Occipital lobe (tissue), 3 donors: ENCODE measurements at places on chromosomes 1 and 21. TPM values are rescaled to one million over a fixed set of nuclear protein-coding genes. Genes with fewer than 3 reads are reported as not detected.

NDUFS2 gene
- total RNA-seq, result 85.2 TPM

CFHR3 gene
- not detected for total RNA-seq

DNA sequence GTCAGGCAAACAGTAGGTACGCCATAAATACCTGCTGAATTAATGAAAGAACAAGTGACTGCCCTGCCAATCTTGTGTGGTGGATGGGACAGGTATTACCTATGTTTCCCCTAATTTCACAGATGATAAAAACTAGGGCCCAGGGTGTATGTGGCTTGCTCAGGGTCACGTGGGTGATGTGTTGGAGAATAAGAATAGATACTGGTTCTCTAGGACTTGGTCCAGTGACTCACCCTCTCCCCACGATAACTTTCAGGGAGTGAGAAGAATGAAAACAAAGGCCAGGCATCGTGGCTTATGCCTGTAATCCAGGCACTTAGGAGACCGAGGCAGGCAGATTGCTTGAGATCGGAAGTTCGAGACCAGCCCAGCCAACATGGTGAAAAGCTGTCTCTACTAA is 26.7 kb downstream of the SLC26A9 start:
- no peak for DNase-seq

SPRR2G gene
- not detected for total RNA-seq

DNA sequence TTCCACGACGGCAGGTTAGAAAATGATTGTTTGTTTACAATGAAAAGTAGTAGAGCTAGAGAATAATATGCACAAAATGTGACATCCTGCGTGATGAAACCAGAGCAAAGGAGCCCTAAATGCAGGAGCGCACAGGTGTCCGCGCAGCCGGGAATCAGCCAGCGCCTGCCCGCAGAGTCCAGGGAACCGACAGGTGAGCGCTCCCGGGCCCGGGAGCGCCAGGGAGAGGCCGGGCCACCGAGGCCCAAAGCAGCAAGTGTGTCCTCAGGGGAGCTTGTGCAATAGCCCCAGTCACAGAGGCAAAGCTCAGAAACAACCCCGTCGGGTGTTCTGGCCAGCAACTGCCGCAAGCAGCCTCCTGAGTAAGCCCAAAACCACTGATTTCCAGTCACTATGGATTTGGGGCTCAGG is 789 bp upstream of the GALE start:
- DNase-seq, result no peak

- DNase-seq, result no peak
Measured at GRCh38 chr1:177010211-177010825, 154.2 kb downstream of the ASTN1 start.

DNA sequence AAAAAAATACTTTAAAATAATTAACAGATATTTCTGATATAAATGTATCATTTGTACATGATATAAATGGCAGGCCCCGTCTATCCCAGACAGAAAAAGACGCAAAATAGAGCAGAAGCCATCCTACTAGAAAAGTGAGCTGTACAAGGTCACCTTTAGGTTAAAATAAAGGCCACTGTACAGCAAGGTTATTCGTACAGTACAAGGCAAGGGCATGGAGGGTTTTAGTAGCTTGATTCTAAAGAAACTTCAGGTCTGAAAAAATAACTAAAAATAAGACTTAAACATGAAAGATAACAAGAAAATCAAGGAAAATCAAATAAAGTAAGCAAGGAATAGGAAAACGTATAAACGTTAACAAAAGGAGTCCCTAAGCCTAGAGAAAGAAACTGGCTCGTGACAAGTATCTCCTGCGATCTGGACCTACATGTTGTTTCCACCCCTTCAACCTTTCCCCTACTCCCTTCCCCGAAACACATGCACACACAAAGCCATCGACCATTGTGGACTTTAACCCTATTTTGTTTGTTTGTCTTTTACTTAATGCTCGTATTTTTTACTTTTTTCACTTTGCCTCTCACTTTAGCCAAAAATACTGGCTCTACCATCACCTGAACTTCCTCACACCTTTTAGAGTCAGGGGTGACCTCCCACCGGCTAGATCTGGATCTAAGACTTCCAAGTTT is 26.5 kb upstream of the SLC30A10 start:
- DNase-seq, result no peak

GRCh38 chr1:42279055-42279454 is 56.0 kb downstream of the FOXJ3 start:
- no peak for DNase-seq

GRCh38 chr1:238474263-238474662 is 583.5 kb upstream of the ZP4 start:
- no peak for DNase-seq
